Stimulated activated CD4-positive, alpha-beta T cell treated with anti-CD3 and anti-CD28 coated beads, TNF-alpha, amount 100 ng/mL, for 1 hour (primary cell): ENCODE measurements at places on chromosomes 13 and 19.
A peak's percentile ranks its signal among the peaks of the same experiment; 100 is the strongest.

- peak; percentile 65 for DNase-seq
Observed at GRCh38 chr19:40605216-40605971, 4.2 kb downstream of the LTBP4 start.

- DNase-seq, result no peak
Observed at GRCh38 chr19:13208672-13209483, 58.7 kb downstream of the IER2 start.

DNA sequence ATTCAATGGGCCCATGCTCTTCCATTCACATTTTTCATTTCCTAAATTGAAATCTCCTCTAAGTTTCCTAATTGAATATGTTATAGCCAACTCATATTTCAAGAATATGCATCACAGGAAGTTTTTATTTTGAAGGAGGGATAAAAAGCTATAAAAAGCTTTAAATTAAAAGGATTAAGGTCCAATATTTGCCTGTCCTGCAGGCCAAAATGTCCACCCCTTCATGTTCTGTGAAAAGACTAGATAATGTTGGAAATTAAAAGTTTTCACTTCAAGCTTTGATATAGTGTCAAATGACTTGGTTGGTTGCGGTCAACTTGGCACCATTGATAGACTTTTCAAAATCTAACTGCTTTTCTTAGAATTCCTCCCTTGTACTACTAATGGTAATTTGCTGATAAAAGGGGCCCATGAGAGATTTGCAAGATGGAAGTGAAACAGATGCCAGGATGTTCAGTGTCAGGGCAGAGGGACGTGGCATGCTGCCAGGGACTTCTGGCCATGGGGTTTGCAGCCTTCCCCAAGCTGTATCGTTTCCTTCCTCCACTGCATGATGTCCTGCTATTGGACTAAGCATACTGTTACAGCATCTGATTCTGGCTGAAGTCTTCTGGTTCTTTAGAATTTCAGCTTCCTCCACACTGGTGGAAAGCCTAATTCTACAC is 547.3 kb upstream of the MIR17HG start:
- no peak for DNase-seq

DNA sequence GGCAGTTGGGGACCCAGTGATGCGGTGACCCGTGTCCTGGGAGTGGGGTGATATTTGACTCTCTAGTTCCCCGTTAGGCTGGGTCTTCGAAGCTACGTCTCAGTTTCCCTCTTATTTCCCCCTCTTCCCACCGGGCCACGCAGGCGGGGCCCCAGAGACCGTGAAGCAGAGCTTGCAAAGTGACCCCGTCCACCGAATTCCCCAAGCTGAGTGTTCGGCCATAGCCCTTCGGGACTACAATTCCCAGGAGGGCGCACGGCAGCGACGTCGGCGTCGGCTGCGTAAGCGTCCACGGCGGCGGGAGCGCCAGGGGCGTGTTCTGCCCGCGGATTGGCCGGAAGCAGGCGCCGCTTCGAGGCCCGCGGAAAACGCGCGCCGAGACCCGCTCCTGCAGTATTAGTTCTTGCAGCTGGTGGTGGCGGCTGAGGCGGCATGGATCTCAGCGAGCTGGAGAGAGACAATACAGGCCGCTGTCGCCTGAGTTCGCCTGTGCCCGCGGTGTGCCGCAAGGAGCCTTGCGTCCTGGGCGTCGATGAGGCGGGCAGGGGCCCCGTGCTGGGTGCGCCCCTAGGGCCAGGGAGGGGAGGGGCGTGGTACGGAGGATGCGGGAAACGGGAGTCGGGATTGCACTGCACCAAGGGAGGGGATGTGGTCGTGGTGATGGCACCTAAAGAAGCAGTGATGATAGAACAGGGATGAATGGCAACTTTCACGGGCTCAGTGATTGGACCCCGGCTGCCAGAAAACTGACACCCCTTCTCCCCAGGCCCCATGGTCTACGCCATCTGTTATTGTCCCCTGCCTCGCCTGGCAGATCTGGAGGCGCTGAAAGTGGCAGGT is at the start of gene RNASEH2A:
TSS of gene RNASEH2A (plus strand) at position 343 of the 840 bp plus-strand sequence. CDS start at position 433, 90 bp downstream.
- DNase-seq, result no peak

GRCh38 chr19:48999481-49000325 is 6.0 kb downstream of the RUVBL2 start:
- DNase-seq, result peak; percentile 45

GRCh38 chr13:76516013-76516412 is 370.2 kb downstream of the KCTD12 start:
- DNase-seq, result no peak

DNA sequence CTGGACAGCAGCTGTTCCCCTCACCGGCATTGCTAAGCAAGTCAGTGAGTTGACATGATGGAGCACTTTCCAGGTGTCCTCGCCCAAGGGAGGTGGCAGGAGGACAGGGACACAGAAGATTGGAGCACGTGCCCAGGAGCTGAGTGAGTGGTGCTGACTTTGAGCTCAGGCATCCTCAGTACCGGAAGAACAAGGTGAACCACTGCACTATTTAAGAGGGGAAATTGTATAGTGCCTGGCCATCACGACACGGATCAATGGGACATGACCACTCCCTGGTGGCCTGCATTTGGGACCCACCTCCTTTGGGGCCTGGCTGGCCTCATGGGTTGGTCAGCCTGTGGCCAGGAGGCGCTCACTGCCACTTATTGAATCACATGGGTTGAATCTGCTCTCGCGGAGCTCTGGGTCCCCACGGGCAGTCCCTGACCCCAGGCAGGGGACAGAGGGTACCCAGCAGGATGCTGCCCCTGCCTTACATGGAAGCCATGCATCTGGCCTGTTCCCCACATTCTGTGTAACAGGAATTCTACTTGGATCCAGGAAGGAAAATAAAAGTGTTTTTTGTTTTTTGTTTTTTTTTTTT is 206.9 kb upstream of the ZNF536 start:
- DNase-seq, result no peak

GRCh38 chr19:30651066-30651465 is 278.9 kb downstream of the ZNF536 start:
- DNase-seq, result no peak

- no peak for DNase-seq
Observed at GRCh38 chr13:34756136-34756535, 185.9 kb upstream of the NBEA start.

GRCh38 chr13:54980651-54981050 is 1952.0 kb downstream of the OLFM4 start:
- no peak for DNase-seq
